ENCODE measurements at places on chromosomes 1 and 21. TPM values are rescaled to one million over a fixed set of nuclear protein-coding genes. Genes with fewer than 3 reads are reported as not detected.

The KPRP gene
- not detected for total RNA-seq

The NKAIN1 gene
- 0.82 TPM for total RNA-seq

The TLCD4 gene
- 11.6 TPM for total RNA-seq

The AMY1A gene
- total RNA-seq, result not detected

The CLCA4 gene
- total RNA-seq, result not detected

The ACTL8 gene
- total RNA-seq, result 1.9 TPM

The PADI3 gene
- 2.0 TPM for total RNA-seq

The USP25 gene
- 11.6 TPM for total RNA-seq

The TCHH gene
- 0.26 TPM for total RNA-seq

The GPR37L1 gene
- total RNA-seq, result 0.15 TPM

The PCSK9 gene
- total RNA-seq, result 4.1 TPM

The CD1E gene
- not detected for total RNA-seq

The GSTM4 gene
- 9.5 TPM for total RNA-seq

The PCP4 gene
- not detected for total RNA-seq

The PRAMEF8 gene
- not detected for total RNA-seq

The CCDC30 gene
- 0.80 TPM for total RNA-seq

The OR2G6 gene
- total RNA-seq, result not detected

The CLCA1 gene
- not detected for total RNA-seq

The ZMYND12 gene
- 0.49 TPM for total RNA-seq

The SLC25A34 gene
- total RNA-seq, result 0.13 TPM

The CCDC24 gene
- 6.7 TPM for total RNA-seq

The MIER1 gene
- 11.5 TPM for total RNA-seq

The CELA2B gene
- not detected for total RNA-seq

The ZNF593OS gene
- total RNA-seq, result not detected

The L1TD1 gene
- total RNA-seq, result not detected

The FAM3B gene
- not detected for total RNA-seq
